ENCODE measurements at places on chromosomes 4 and X.

- DNase-seq, result no peak
Measured at GRCh38 chr4:115259642-115260041, 146.2 kb upstream of the NDST4 start.

DNA sequence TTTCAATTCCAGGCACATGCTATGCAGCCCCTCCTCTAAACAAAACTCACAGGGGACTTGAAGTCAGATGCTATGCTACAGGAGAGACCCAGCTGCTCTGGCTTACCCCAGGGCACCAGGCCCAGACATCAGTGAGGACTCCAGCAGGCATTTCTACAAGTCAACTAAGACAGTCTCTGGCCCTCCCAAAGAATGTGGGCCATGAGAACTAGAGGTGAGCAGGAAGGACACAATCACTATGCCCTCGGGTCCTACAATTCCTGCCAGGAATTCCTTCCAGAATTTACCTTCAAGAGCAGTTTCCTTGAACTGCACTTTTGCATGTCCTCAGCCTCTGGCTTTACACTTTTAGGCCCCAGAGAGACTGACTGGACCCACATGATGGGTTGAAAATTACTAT is 17.4 kb downstream of the TMEM192 start:
- DNase-seq, result no peak

- DNase-seq, result no peak
Measured at GRCh38 chrX:109871121-109871888, 131.6 kb upstream of the TMEM164 start.

DNA sequence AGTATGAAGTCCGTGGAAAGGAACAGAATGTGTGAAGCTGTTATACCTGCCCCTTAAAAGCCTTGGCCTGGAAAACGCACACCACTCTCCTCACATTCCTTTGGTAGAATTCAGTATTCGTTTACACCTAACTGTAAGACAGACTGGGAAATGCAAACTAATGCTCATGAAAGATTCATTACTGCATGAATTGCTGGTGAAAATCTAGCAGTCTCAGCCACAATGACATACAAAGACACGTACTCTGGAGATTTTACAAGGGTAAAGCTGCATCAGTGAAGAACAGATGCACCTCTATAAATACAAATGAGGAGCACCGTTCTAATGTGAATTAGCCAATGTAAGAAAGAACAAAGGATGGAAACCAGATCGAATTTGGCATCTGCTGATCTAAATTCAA is 2051.3 kb downstream of the PCDH7 start:
- no peak for DNase-seq

- DNase-seq, result peak; percentile 8
Measured at GRCh38 chr4:151358266-151358665, 32.9 kb upstream of the SH3D19 start.

GRCh38 chrX:153685751-153686696 is 1.7 kb upstream of the SLC6A8 start:
- no peak for DNase-seq

GRCh38 chr4:86264241-86264640 is 95.6 kb downstream of the MAPK10 start:
- no peak for DNase-seq

DNA sequence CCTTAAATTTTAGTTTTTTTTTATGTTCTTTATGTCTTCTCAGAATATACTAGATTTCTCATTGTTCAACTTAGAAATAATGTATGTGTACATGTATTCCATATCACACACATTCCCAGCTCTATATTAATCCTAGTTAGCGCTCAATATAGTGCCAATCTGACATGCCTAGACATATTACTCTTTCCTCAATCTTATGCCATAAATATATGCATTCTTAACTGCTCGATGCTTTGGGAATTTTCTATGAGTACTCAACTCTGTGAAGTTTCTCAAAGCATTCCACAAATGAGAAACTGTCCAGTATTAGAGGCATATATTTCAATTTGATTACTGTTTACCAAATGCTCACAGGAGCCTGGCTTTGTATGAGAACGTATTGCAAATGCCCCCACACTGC is 231.2 kb upstream of the VEGFC start:
- no peak for DNase-seq

DNA sequence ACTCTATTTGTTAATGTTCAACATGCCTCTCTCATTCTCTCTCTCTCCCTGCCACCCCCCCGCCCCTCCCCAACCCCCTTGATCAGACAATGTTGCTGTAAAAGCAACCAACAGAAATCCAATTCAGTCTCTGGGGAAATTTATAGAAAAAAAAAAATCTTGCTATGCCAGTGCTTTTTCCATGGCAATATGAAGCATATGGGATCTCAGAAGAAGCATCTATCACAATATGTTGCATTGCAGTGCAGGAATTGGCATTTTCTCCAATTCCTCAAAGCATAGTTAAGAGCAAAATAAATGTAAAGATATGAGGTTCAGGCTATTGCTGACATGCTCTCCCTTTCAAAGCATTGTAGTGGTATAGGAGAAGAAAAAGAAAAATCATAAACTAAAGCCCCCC is 90.9 kb upstream of the LDB2 start:
- DNase-seq, result no peak

DNA sequence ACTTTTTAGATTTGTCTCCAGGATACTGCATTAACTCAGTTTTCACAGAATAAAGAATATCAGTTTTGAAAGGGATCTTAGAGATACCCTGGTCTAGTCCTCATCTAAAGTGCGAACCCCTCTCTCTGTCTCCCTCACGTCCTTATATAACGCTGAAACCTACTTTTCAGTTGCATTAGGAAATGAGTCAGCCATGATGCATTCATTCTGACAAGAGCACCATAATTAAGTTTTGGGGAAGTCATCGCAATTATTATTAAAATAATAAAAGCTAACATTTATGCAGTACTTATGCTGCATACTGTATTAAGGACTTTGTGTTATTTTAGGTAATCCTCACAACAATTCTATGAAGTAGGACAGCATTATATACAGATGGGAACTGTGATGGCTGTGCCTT is 116.1 kb downstream of the REELD1 start:
- no peak for DNase-seq

DNA sequence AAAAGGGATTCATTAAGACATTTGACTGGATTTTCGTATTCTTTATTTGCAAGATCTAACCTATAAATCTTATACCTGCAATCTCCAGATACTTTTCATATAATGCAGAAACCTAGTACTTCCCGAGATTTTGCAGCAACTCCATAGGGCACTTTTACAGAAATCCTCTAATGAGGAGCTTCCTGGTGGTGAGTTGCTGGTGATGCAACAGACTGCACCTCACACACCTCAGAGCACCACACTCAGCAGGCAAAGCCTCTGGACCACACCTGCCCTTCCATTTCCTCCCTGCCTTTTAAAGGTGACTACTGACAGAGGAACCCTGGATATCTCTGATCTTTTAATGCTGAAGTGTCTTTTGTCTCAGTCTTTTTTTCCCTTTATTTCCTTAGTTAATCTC is 289.4 kb downstream of the TRAM1L1 start:
- no peak for DNase-seq

DNA sequence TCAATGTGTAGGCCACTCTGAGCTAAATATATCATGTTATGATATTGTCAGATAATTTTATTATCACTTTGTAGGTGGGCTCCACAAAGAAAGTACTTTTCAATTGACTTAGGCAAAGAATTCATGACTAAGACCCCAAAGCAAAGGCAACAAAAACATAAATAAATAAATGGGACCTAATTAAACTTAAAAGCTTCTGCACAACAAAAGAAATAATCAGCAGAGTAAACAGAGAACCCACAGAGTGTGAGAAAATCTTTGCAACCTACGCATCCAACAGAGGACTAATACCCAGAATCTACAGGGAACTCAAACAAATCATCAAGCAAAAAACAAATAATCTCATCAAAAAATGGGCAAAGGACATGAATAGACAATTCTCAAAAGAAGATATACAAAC is 15.2 kb upstream of the PDLIM5 start:
- no peak for DNase-seq

- DNase-seq, result peak; percentile 45
Measured at GRCh38 chrX:68571610-68572311, 72.9 kb downstream of the YIPF6 start.

- no peak for DNase-seq
Measured at GRCh38 chr4:98749206-98749605, 90.8 kb upstream of the TSPAN5 start.

- no peak for DNase-seq
Measured at GRCh38 chrX:10104958-10105658, 51.7 kb upstream of the CLCN4 start.

DNA sequence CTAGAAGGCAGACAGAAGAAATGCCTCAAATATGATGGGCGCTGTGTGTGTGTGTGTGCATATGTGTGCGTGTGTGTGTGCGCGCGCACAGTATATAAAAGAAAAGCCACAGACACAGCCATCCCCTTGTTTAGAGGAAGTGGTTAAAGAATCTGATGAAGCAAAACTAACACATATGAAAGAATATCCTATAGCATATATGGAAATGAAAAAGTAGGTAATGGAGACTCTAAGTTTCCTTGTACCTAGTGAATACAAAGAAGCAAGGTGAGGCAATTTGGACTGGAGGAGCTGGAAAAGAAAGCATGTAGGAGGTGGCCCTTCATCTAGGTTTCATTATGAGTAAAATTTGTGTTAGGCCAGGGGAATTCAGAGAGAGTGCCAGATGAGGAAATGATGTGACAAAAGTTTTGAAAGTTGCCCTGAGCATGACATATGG is 58.6 kb upstream of the MCF2 start:
- no peak for DNase-seq

DNA sequence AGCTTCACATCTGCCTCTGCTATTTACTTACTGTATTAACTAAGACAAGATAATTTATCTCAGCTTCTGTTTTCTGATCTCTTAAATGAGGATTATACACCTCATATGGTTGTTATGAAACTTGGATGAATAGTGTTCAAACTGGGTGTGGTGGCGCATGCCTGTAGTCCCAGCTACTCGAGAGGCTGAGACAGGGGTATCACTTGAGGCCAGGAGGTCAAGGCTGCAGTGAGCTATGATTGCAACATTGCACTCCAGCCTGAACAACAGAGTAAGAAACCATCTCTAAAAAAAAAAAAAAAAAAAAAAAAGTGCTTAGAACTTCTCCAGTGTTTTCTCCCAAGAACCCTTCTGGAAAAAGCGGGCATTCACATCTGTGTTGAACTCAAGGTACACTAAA is 19.8 kb upstream of the KLF3 start:
- no peak for DNase-seq

DNA sequence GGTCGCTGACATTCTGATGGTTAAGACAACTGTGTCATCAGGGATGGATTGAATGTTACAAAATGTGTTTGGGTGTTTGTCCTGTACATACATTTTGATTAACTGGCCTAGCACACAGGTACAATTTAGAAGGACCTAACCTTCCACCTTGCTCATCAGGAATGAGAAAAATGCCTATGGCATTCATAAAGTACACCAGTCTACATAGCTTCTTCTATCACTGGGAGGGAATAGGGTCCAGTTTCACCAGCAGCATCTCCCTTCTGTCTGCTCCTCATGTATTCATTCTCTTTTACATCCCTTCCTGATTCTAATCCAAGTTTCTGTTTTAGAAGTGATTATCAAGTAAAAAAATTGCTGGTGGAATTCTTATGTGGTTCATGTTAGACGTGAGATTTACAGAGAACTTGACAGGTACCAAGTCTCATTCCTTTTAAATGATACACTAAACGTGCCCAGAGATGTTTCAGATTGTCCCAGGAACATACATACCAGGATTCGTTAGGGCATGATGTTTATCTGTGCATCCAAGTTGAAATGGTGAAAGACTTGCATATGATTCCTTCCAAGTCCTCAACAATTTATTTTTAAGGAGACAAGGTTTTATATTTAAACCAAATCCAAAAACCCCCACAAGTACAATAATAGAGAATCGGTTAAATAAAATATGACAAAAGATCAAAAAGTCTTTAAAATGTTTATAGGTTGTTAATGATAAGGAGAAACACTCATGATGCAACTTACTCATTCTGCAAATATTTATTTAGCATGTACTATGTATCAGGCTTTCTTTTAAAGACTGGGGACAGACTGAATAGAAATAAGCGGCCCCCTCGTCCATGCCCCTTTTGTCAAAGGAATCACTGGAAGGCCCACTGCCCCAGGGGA is 359.1 kb downstream of the ZNF674 start:
- DNase-seq, result no peak

GRCh38 chrX:136816975-136817374 is 36.2 kb upstream of the ARHGEF6 start:
- DNase-seq, result peak; percentile 20

DNA sequence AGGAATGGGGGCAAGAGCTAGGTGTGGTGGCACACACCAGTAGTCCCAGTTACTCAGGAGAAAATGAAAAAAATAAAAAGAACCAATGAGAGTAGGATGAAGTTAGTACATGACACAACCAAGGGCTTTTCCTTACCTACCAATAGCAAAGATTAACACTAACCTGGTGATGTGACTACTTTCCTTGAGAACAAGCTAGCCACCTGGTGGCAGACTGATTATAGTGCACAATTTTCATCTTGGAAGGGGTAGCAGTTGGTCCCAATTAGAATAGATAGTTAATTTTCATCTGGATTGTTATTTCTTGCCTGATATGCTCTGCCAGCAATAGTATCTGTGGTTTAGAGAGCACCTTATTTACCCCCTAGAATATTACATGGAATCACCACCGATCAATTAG is 1216.8 kb upstream of the PABPC4L start:
- peak; percentile 31 for DNase-seq

GRCh38 chrX:77070202-77070918 is 376.8 kb upstream of the FGF16 start:
- DNase-seq, result no peak

DNA sequence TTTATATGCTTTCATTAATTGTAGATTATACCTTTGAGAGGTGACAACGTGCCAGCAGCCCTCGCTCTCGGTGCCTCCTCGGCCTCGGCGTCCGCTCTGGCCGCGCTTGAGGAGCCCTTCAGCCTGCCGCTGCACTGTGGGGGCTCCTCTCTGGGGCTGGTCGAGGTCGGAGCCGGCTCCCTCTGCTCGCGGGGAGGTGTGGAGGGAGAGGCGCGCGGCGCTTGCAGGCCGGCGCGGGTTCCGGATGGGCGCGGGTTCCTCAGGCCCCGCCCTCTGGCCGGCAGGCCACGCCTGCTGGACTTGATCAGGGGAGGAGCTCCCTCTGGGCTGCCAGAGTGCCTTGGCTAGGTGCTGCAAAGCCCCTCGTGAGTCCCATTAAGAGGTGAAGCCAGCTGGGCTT is 321.1 kb upstream of the PCDH18 start:
- DNase-seq, result no peak

DNA sequence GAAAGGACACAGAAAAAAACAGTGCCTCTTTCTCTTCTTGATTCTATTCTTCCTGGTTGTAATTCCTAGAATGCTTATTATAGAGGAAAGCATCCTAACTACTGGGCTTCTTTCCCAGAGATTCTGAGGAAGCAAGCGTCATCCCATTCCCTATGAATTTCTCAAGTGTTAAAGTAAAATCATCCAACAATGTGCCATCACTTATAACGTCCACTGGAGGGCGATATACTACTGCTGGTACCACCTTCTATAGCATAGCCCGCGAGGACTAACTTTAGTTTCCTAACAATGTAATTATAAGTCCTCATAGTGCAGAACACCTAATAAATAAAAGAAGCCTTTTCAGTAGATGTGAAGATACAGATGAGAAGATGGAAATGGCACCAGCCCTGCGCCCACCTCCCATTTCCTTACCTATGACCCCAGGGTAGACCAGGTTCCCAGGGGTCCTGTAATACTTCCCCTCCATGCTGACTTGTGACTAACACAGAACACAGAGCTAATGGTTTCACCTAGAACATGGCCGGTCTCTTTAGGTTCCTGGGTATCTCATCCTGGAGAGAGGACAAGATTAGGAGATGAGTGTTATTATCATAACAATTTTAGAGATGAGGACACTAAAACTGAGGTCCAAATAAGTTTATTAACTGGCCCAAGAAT is 4.2 kb downstream of the CENPVL3 start:
- DNase-seq, result peak; percentile 52
